Activated CD8-positive, alpha-beta memory T cell treated with anti-CD3 and anti-CD28 coated beads for 4 hours (primary cell): ENCODE measurements at places on chromosomes 1 and 21.

- DNase-seq: peak; percentile 52
These were observed 17.9 kb upstream of the ETV3 start for GRCh38 chr1:157156058-157156541.

GRCh38 chr1:173050865-173051264, at the start of gene TNFSF18:
TNFSF18 (minus strand) TSS chr1:173050941; CDS start chr1:173050896, 45 bp downstream.
- no peak for DNase-seq

DNA sequence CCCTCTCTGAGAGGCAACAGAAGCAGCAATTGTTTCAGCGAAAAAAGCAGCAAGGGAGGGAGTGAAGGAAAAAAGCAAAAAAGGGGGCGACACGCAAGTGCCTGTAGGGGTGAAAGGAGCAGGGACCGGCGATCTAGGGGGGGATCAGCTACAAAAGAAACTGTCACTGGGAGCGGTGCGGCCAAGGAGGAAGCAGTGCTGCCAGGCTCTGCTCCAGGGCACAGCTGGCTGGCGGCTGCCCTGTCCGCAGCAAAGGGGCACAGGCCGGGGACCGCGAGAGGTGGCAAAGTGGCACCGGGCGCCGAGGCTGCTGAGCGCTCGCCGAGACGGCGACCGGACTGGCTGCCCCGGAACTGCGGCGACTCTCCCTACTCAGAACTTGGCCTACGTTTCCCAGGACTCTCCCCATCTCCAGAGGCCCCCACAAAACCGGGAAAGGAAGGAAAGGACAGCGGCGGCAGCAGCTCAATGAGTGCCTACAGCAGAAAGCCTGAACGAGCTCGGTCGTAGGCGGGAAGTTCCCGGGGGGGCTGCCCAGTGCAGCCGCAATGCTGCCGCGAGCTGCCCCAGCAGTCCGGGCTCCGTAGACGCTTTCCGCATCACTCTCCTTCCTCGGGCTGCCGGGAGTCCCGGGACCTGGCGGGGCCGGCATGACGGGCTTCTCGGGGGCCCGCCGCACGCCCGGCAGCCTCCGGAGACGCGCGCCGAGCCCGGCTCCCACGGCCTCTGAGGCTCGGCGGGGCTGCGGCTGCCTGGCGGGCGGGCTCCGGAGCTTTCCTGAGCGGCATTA, 1.0 kb upstream of the CDKN2C start:
- DNase-seq: no peak

- DNase-seq: no peak
These were observed 15.9 kb downstream of the SHISA4 start for GRCh38 chr1:201904579-201904978.

DNA sequence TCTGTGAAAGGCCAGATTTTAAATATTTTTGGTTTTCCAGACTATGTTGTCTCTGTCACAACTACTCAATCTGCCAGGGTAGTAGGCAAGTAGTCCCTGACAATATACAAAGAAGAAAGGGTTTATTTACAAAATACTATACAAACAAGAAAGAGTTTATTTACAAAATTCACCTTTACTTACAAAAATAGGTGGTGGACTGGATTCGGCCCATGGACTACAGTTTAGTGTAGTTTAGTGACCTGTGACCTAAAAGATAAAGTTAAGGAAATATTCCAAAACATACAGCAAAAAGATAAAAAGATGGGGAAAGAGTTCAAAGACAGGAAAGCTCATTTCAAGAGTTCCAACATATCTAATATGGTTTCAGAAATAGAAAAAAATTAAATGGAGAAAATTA, 52.9 kb upstream of the MAP10 start:
- DNase-seq: no peak

DNA sequence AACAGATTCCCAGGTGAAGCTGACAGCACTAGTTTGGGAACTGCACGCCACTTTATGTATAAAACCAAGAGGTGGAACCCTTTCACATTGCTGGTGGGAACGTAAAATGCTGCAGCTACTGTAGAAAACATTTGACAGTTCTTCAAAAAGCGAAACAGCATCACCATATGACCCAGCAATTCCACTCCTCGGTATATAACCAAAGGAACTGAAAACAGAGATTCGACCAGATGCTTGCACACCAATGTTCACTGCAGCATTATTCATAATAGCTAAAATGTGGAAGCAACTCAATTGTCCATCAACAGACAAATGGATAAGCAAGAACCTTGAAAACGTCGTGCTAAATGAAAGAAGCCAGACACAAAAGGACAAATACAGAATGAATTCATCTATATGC, 17.5 kb downstream of the RSPH1 start:
- no peak for DNase-seq

- no peak for DNase-seq
These were observed 639 bp downstream of the NUP133 start for GRCh38 chr1:229507502-229507901.

DNA sequence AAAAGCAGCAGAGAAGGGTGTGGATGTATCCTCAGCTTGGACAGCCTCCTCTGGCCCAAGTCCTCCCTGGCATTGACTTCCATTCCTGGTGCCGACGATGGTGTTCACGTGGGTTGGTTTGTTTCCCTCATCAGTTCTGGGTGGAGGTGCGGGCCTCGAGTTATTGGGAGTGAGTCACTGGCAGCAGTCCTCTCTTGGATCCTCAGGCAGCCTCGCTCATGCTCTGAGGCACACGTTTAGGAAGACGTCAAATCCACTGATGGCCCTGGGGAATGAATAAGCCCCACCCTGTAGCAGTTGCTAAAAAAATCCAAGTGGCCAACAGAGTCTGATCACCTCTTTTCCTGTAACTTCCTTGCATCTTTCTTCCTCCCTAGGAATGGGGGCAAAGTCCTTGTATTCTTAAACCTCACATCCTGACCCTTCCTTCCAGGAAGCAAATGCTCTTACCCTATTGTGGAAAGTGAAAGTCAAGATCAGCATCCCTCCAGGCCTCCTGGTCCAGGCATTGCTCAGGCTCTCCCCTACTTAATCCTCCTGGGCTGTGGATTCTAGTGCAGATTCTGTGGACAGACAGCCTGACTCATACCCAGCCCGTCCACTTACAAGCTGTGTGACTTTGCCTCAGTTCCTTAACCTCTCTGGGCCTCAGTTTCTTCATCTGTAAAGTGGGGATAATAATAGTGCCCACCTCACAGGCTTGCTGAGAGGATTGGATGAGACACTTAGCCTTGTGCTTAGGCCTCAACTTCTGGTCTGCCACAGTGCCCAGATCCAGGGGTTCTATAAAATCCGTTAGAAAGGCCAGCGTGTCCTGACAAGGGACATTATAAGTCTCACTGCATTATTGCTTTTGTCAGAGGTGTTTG, 111.1 kb downstream of the TLR5 start:
- no peak for DNase-seq

GRCh38 chr1:74504125-74504932, 8.1 kb downstream of the LRRC53 start:
- no peak for DNase-seq

GRCh38 chr1:101389547-101389929, 152.7 kb downstream of the S1PR1 start:
- no peak for DNase-seq

DNA sequence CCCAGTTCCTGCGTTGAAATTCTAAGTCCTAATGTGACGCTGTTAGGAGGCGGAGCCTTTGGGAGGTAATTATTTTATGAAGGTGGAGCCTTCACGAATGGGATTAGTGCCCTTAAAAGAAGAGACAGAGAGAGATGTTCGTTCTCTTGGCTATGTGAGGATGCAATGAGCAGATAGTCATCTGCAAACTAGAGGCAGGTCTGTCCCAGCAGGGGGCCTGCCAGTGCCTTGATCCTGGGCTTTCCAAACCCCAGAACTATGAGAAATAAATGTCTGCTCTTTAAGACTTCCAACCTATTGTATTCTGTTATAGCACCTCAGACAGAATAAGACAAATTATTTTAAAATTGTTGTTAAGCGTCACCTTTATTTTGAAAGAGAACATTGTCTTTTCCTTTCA, 123.1 kb upstream of the KCNJ6 start:
- DNase-seq: no peak

GRCh38 chr1:220696226-220696862, 6.2 kb downstream of the C1orf115 start:
- no peak for DNase-seq

DNA sequence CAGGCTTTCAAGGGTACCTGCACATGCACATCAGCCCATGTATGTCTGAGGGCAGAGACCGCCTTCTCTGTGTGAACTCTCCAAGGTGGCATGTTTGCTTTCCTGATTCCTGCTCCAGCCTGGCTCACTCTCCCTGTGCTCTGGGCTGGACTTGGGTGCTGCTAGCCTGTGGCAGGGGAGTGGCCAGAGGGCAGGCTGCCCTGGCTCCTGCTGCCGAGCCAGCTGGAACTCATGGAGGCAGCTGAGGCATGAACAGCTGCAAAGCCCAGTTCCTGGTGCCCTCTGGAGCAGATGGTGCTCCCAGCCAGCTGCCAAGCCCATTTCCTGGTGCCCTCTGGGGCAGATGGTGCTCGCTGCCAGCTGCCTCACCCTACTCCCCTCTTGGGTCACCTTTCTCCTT, 7.6 kb downstream of the UBL4B start:
- no peak for DNase-seq

DNA sequence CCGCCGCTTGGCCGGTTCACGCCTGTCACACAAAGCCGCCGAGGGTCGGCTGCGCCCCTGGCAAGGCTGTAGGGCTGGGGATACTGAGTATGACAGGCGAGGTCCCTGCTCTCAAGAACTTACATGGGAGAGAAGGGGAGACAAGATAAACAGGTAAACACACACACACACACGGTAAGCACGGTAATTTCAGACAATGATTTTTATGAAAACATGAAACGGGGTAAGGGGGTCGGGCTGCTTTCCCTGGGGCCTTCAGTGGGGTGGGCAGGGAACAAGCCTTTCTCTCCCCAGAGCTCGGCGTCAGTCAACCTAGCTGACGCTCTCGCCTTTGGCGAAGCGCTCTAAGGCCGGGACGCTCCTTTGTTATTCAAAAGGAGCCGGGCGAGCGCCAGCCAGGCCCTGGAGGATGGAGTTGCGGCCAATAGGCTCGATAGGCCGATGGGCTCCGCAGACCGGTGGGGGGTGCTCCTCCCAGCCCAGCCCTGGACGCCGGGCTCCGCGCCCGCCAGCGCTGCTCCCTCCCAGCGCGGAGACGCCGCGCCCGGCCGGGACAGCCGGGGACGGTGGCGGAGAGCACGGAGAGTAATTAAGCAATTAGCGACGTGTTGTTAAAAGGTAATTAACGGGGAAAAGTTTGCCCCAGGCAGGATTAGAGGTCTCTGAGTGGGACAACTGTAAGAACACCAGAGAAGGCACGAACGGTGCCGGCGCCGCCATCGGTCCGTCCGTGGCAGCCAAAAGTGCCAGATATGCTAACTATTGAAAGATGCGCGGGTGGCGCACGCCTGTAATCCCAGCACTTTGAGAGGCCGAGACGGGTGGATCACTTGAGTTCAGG, 950 bp upstream of the INKA2 start:
- DNase-seq: no peak

DNA sequence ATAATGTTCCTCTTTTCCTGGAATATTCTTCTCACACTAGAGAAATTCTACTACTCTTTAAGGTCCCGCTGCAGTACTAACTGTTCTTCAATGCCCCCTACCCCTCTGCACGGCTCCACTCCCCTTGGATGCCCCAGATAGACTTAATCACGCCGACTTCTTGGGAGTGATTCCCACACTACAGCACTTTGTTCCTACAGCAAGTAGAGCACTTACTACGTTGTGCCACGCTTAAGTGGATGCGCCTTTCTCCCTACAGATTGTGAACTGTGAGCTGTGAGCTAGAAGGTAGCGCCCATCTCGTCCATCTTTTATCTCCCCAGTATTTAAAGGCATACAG, 2.2 kb downstream of the ZNF436 start:
- DNase-seq: no peak

DNA sequence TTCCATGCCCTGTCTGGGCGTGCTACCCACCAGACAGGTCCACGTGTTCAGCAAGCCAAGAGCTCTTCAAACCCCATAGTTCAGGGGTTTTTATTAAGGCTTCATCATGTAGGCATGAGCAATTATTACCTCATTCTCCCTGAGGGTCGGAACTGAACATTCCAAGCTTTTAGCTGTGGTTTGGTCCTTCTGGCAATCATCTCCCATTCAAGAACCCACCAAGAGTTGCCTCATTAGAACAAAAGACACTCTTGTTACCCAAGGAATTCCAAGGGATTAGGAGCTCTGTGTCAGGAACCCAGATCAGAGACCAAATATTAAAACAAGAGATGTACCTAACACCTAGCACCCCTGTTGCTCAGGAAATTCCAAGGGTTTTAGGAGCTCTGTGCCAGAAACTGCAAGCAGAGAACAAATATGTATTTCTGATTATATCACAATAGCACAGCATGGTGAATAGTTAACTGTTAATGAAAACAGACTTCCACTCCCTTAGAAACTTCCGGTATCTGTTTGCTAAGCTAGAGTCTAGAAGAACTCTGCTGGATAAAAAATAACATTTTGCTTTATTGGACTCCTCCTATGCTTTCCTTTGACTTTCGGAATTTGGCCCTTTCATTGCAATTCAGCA, 201.2 kb upstream of the L1TD1 start:
- no peak for DNase-seq

DNA sequence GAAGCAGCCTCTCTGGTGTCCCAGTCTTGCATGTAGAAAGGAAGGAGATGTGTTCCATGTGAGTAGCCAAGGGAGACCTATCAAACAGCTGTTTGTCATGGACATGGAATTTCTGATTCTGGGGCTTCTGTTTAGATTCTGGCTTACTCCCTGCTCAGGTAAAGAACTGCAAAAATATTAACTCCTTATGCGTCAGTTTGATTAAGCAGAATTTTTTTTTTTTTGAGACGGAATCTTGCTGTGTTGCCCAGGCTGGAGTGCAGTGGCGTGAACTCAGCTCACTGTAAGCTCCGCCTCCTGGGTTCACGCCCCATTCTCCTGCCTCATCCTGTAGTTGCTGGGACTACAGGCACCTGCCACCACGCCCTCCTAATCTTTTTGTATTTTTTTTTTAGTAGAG, 6.8 kb downstream of the ARV1 start:
- DNase-seq: no peak

DNA sequence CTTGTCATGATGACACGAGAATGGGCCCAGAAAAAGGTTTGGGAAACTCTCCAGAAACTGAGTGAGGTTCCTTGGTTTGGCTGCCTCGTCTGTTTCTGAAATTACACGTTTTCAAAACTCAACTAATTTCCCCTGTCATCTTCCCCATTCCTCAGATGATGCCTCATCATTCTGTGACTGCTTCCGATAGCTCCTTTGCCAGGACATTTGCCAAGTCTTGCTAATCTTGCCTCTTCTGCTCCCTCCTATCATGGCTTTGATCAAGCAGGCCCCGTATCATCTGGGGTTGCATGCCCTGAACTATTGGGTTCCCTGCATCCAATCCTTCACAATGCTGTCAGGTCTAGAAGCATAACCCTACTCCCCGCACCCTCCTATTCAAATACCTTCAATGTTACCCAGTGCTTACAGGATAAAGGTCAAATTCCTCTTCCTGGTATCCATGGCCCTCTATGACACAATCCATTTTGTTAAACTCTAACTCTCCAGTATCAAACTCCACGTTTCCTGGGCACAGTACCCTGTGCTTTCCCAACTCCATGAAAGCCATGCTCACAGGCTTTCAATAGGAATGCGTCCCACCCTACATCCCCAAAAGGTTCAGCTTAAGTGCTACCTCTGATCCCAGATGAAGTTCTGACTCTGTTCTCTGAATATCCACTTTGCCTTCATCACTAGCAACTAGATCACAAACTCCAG, 22.2 kb upstream of the TMEM200B start:
- DNase-seq: no peak

- no peak for DNase-seq
These were observed 7.4 kb upstream of the DEGS1 start for GRCh38 chr1:224175617-224176016.
